ENCODE measurements at places on chromosomes 12 and 14.

DNA sequence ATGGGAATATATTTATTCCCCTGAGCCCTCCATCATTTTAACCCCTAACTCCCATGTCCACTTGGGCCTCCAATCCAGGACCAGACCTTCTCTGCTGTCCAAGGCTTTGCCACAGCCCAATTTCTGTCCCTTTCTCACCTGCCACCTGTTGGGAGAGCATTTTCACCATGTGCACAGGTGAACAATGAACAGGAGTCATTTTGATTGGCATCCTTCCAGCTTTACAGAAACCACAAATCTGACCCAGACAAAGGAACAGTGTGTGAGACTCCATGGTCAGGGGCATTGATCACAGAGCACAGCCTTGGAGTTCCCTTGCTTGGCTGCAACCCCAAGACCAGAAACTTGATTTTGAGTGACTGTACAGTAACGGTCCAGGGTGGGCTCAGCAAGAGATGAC, 91.9 kb downstream of the CRACR2A start:
- no peak for DNase-seq

DNA sequence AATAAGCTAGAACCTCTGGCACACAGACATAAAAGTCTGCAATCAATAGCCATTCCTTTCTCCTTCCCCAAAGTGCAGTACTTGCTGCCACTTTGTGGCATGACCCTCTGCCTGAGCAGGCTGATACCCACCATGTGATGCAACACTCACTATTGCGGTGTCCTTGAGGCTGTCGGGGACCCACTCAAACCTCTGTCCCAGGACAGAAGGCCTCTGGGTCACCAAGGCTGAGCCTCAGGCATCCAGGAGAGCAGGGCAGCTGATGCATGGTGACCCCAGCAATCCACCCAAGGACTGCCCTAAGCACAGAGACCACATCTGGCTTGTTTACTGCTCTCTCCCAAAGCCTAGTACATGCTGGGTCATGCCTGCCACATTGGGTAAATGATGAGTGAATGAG, 114.2 kb downstream of the DPF3 start:
- no peak for DNase-seq

DNA sequence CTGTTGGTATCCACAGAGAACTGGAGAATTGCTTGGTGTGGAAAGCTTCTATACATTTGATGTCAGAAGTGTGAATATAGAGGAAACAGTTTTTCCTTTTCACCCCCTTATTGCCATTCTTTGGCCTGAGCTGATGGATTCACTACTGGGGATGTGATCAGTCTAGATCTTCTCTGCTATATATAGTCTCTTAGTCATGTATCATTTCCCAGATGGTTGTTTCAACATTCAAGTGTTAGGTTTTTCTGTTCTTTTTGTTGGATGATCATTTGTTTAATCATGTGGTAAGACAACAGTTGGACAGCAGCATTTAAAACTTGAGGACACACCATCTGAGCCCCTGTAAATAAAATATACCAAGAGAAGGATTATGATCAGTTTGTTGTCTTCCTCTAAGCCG, 29.6 kb downstream of the TMX1 start:
- no peak for DNase-seq

- no peak for DNase-seq
These were observed 190.2 kb upstream of the AMIGO2 start for GRCh38 chr12:47269916-47270315.

DNA sequence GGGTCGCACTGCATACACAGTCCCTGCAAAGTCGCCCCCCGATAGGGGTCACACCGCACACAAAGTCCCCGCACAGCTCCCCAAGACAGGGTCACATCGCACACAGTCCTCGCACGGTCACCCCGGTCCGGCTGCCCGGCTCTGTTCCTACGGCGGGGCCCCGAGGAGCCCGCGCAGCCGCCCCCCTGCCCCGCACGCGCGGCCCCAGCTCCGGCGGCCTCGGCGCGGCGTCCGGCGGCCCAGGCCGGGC, 300 bp downstream of the SSH1 start:
- DNase-seq, result peak; percentile 42

DNA sequence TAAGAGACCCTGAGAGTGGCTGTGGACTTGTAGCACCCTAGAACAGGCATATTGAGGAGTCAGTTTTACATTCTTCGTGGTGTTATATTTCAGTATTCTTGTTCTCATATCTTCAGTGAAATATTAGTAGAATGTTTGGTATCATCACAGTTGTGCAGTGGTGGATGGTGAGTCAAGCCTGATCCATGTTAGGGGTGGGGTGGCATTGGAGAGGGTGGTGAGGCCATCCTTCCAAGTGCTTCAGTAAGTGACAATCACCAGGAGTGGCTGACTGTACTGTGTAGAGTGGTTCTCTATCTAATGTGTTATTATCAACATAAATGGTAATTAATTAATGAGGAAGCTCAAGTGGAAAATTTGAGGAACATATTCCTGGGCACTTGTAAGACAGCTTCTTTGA, 197.7 kb upstream of the SLC16A7 start:
- DNase-seq, result no peak

- DNase-seq, result no peak
These were observed 27.6 kb upstream of the TRAF3 start for GRCh38 chr14:102749393-102750305.

Measured in ovary (tissue), 10 donors.